ENCODE measurements at places on chromosomes 1 and 21.

GRCh38 chr1:157278383-157279137 lies 140.4 kb upstream of the ETV3 start:
- no peak for DNase-seq
- no peaks in the 10 kb centered on the region for H3K36me3 ChIP-seq
- H3K4me1 ChIP-seq = no peaks in the 10 kb centered on the region
- no peaks in the 10 kb centered on the region for H3K27me3 ChIP-seq
- no peak overlapping the region for H3K4me3 ChIP-seq
- no peak overlapping the region for H3K27ac ChIP-seq

DNA sequence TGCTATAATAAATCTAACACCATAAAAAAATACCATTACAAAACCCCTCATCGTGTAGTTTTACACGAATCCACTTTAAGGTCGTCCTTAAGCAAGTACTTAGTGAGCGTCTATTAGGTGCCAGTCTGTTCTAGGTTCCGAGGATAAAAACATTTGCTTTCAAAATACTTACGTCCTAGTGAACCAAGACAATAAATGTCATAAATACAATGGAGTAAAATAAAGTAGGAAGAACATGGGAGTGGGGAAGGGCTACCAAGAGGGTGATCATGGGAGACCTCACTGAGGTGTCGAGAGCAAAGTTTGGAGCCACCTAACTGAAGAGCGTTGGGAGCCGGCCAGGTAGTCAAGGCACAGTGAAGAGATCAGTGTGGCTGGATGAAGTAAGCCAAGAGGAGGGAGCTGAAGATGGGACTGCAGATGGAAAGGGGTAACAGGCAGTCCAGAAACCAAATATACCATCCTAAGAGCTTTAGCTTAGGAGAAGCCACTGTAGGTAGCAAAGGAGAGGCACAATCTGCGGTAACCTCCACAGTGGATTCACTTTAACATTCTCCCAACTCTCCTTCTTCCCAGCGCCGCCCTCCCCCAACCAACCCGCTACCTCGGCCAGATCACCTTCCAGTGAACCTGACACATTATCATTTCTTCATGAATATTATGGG lies 684 bp downstream of the LTN1 start:
- H3K36me3 ChIP-seq = no peaks in the 10 kb centered on the region
- peaks cover 42% of the 10 kb centered on the region for H3K4me1 ChIP-seq
- H3K4me3 ChIP-seq = peak overlapping the region; percentile 59
- peak overlapping the region; percentile 97 for H3K27ac ChIP-seq
- no peaks in the 10 kb centered on the region for H3K27me3 ChIP-seq
- DNase-seq = no peak

DNA sequence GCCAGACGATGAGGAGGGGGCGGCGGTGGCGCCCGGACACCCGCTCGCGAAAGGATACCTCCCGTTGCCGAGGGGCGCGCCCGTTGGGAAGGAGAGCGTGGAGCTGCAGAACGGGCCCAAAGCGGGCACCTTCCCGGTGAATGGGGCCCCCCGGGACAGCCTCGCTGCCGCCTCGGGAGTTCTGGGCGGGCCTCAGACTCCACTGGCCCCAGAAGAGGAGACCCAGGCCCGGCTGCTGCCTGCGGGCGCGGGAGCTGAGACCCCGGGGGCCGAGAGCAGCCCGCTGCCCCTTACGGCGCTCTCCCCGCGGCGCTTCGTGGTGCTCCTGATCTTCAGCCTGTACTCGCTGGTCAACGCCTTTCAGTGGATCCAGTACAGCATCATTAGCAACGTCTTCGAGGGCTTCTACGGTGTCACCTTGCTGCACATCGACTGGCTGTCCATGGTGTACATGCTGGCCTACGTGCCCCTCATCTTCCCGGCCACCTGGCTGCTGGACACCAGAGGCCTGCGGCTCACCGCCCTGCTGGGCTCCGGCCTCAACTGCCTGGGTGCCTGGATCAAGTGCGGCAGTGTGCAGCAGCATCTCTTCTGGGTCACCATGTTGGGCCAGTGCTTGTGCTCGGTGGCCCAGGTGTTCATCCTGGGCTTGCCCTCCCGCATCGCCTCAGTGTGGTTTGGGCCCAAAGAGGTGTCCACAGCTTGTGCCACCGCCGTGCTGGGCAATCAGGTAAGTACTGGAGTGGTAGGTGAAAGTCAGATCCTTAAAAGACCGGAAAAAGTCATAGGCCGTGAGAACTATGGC lies 588 bp downstream of the FLVCR1 start:
- H3K4me1 ChIP-seq = peaks cover 23% of the 10 kb centered on the region
- H3K27me3 ChIP-seq = no peaks in the 10 kb centered on the region
- H3K36me3 ChIP-seq = no peaks in the 10 kb centered on the region
- no peak for DNase-seq

DNA sequence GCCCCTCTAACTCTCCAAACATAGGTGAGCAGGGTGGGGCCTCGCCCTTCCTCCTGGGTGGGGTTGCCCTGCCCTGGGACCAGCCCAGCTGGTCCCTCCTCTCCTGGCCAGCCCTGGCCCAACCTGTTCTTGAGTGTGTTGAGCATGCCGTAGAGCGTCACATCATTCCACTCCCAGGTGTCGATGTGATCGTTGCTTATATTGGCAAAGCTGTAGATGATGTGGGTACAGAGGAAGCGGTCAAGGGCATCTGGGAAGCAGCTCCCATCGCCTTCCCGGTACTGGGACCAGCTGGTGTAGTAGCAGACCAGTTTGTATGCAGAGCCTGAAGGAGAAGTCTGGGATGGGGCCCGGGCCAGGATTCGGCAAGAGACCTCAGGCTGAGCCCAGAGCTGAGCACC lies 1.4 kb downstream of the CHI3L1 start:
- H3K4me1 ChIP-seq = peaks cover 25% of the 10 kb centered on the region
- DNase-seq = no peak
- no peak overlapping the region for H3K27ac ChIP-seq
- H3K4me3 ChIP-seq = no peak overlapping the region
- no peaks in the 10 kb centered on the region for H3K36me3 ChIP-seq

- H3K27ac ChIP-seq = no peak overlapping the region
- peaks cover 40% of the 10 kb centered on the region for H3K4me1 ChIP-seq
- no peaks in the 10 kb centered on the region for H3K36me3 ChIP-seq
Measured at GRCh38 chr1:96730574-96731298, 9.2 kb downstream of the PTBP2 start.

GRCh38 chr1:98813738-98814309 lies 152.3 kb downstream of the SNX7 start:
- H3K4me3 ChIP-seq = no peak overlapping the region
- no peak overlapping the region for H3K27ac ChIP-seq

GRCh38 chr1:94734963-94735901 lies 84.9 kb upstream of the SLC44A3 start:
- H3K4me3 ChIP-seq = no peak overlapping the region
- DNase-seq = no peak
- H3K4me1 ChIP-seq = peaks cover 9% of the 10 kb centered on the region
- H3K27ac ChIP-seq = peak overlapping the region; percentile 1
- no peaks in the 10 kb centered on the region for H3K27me3 ChIP-seq

GRCh38 chr1:147207192-147207591 lies 17.9 kb downstream of the FMO5 start:
- no peaks in the 10 kb centered on the region for H3K4me1 ChIP-seq
- H3K27ac ChIP-seq = no peak overlapping the region
- no peak for DNase-seq
- no peaks in the 10 kb centered on the region for H3K36me3 ChIP-seq
- no peak overlapping the region for H3K4me3 ChIP-seq
- no peaks in the 10 kb centered on the region for H3K27me3 ChIP-seq

- H3K4me1 ChIP-seq = no peaks in the 10 kb centered on the region
- no peaks in the 10 kb centered on the region for H3K36me3 ChIP-seq
- no peak for DNase-seq
- H3K27ac ChIP-seq = no peak overlapping the region
- H3K4me3 ChIP-seq = no peak overlapping the region
Measured at GRCh38 chr1:111813440-111814304, 58.0 kb downstream of the DDX20 start.

DNA sequence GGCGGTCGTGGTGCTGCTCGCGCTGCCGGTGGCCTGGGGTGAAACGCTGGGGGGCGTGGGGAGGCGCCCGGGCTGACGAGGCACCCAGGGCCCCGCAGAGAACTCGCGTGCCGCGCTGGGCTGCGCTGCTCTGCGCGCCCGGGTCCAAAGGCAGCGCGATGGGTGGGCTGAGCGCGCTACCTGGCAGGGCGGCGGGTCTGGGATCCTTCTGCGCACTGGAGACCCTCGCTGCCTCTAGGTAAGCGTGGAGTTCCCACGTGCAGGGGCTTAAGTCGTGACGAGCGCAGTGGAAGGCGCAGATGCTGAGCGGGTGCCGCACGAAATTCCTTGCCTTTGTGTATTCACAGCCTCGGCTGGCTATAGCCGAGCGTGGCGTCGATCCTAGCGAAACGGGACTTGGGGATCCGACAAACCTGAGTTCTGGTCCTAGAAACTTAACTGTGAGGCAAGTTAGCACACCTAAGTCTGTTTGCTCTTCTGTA lies 24.6 kb downstream of the CR1L start:
- no peak overlapping the region for H3K27ac ChIP-seq
- H3K36me3 ChIP-seq = no peaks in the 10 kb centered on the region
- no peak overlapping the region for H3K4me3 ChIP-seq
- DNase-seq = no peak

GRCh38 chr1:81420760-81421159 lies 380.0 kb upstream of the ADGRL2 start:
- no peak overlapping the region for H3K27ac ChIP-seq
- no peak overlapping the region for H3K4me3 ChIP-seq
- no peaks in the 10 kb centered on the region for H3K27me3 ChIP-seq
- no peaks in the 10 kb centered on the region for H3K4me1 ChIP-seq
- H3K36me3 ChIP-seq = no peaks in the 10 kb centered on the region
- no peak for DNase-seq

GRCh38 chr1:110409316-110409715 lies 1.8 kb upstream of the LAMTOR5 start:
- DNase-seq = no peak
- H3K36me3 ChIP-seq = peaks cover 15% of the 10 kb centered on the region
- H3K27ac ChIP-seq = no peak overlapping the region
- H3K4me3 ChIP-seq = no peak overlapping the region
- peaks cover 36% of the 10 kb centered on the region for H3K4me1 ChIP-seq
- H3K27me3 ChIP-seq = no peaks in the 10 kb centered on the region

GRCh38 chr1:34320053-34320669 lies 143.5 kb downstream of the C1orf94 start:
- H3K4me3 ChIP-seq = no peak overlapping the region
- no peaks in the 10 kb centered on the region for H3K36me3 ChIP-seq
- no peak overlapping the region for H3K27ac ChIP-seq

DNA sequence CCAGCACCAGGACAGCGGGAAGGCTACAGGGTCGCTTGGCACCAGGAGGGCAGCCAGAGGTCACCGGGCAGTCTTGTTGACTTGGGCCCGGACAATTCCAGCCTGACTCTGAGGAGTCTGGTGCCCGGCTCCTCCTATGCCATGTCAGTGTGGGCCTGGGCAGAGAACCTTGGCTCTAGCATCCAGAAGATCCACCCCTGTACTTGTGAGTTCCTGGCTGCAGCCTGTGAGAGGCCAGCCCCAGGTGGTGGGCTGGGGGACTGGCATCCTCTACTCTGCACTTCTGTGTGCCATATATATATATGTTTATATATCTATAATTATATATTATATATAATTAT lies 11.6 kb upstream of the PTPN7 start:
- no peaks in the 10 kb centered on the region for H3K4me1 ChIP-seq
- no peaks in the 10 kb centered on the region for H3K27me3 ChIP-seq

GRCh38 chr1:33443080-33443704 lies 12.3 kb upstream of the PHC2 start:
- H3K27me3 ChIP-seq = no peaks in the 10 kb centered on the region
- peaks cover 5% of the 10 kb centered on the region for H3K4me1 ChIP-seq
- no peaks in the 10 kb centered on the region for H3K36me3 ChIP-seq
- no peak for DNase-seq
- no peak overlapping the region for H3K4me3 ChIP-seq

DNA sequence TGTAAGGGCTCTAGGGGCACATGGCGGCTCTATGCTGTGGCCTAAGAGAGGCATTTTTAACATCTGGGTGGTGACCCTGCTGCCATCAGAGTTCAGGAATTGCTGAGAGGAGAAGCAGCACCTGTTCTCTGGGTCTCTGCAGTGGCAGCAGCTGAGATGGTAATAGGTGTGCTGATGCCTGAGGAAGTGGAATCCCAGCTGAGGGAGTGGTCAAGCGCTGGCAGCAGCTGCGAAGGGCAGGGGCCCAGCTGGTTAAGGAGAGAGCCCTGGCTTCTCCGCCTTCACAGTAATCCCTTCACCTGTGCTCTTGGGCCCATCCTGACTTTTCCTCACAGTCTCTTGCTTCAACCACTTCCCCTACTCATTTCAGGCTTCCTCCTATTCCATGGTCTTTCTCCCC lies 39.8 kb downstream of the GJA5 start:
- peaks cover 22% of the 10 kb centered on the region for H3K27me3 ChIP-seq
- H3K4me1 ChIP-seq = peaks cover 62% of the 10 kb centered on the region

DNA sequence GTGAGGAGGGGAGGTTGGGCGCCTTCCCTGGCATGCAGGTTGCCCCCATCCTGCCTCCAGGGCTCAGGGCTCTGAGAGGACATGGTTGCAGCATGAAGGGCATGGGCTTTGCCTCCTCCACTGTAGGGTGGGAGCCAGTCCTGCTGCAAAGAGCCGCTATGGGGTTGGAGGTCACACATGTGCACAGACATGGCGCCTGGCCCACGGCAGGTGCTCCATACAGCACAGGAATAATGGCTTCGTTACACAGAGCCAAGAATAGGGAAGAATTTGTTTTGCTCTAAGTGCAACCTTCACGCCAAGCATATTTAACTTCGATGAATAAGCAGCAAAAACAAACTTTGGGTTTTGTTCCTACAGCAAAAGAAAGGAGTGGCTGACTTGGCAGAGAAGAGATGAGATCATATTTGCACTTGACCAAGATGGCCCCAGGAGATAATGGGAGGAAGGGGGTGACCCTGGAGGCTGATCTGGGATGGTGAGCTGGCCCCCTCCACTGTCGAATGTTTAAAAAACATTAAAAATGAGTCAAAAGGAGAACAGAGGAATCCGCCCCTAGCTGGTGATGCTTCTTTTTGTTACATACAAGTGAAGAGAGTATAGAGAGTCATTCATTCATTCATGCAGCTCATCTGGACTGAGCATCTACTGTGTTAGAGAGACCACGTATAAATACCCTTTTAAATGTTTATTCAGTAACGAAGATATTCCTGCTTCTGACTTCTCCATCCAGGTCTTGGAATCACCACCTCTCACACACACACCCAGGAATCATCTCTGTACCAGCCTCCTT lies 12.4 kb upstream of the C2CD2 start:
- H3K4me3 ChIP-seq = no peak overlapping the region
- H3K36me3 ChIP-seq = no peaks in the 10 kb centered on the region
- no peak for DNase-seq
- no peaks in the 10 kb centered on the region for H3K27me3 ChIP-seq
- H3K4me1 ChIP-seq = peaks cover 4% of the 10 kb centered on the region
- H3K27ac ChIP-seq = no peak overlapping the region

DNA sequence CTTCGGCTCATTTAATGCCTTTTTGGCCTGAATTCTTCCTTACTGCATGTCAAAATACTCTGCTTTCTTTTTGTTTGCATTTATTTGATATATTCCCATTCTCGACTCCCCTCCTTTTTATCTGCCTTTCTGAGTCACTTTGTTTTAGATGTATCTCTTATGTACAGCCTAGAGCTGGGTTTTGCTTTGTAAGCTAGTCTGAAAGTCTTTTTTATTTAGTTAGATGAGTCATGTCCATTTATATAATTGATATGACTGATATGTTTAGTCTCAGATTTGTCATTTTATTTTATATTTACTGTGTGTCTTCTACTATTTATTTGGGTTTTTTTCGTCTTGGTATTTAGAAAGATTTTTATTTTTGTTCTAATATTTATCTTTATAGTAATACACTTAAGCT lies 33.6 kb upstream of the GNG5 start:
- no peak overlapping the region for H3K4me3 ChIP-seq
- H3K4me1 ChIP-seq = no peaks in the 10 kb centered on the region
- H3K27ac ChIP-seq = no peak overlapping the region
- H3K36me3 ChIP-seq = peaks cover 21% of the 10 kb centered on the region

All from esophagus squamous epithelium (tissue), 5 donors.